GM12892 (cell line): ENCODE measurements at places on chromosomes 3 and 15.

DNA sequence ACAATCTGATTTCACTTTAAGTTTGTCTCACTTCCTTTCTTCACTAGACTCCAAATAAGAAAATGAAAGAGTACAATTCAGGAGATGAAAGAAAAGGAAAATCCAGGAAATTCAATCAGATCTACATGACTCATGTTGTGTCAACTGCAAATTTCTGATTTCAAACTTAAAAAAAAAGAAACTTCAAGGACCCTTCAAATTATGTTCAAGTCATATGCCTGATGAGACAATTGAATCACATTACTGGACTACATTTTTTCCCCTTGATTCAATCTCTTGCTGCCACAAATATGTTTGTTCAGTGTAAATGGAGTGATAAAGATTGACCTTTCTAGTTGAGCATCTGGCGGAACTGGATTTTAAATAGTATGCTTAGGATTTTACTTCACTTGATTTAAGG lies 37.4 kb downstream of the FRMD5 start:
- DNase-seq = no peak

GRCh38 chr3:171704814-171705213 lies 105.5 kb downstream of the PLD1 start:
- no peak for DNase-seq

- DNase-seq = no peak
Observed at GRCh38 chr15:86915811-86916331, 836.2 kb downstream of the AGBL1 start.

DNA sequence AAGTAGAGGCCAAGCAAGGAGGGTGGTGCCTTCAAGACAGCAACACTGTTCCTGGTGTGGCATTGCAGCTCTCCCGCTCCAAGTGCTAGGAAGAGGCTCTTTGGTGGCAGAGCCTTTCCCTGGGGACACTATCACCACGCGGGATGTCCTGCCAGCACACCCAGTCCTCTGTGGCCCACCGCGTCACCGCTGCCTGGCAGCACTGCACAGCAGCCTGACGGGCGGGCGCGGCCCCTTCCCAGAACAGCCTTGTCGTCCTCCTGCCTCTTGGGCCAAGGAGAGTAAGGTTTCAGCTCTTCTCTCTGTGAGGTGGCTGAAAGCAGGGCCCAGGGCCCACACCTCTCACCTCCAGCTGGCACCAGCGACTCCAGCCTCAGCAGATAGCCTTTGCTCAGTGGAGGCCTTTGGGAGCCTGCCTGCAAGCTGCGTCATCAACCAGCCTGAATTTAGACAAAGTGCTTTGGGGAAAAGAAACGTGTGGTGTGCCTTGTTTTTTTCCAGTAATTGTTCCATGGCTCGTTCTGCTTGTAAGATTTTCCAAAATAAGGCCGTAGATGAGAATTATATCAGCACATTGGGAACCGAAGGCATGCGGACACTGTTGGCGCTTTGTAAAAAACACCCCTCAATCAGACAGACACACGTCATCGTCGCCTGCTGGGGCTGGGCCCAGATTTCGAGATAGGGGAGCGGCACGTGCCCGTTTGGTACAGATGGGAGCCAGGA lies 65.0 kb downstream of the AAGAB start:
- no peak for DNase-seq

DNA sequence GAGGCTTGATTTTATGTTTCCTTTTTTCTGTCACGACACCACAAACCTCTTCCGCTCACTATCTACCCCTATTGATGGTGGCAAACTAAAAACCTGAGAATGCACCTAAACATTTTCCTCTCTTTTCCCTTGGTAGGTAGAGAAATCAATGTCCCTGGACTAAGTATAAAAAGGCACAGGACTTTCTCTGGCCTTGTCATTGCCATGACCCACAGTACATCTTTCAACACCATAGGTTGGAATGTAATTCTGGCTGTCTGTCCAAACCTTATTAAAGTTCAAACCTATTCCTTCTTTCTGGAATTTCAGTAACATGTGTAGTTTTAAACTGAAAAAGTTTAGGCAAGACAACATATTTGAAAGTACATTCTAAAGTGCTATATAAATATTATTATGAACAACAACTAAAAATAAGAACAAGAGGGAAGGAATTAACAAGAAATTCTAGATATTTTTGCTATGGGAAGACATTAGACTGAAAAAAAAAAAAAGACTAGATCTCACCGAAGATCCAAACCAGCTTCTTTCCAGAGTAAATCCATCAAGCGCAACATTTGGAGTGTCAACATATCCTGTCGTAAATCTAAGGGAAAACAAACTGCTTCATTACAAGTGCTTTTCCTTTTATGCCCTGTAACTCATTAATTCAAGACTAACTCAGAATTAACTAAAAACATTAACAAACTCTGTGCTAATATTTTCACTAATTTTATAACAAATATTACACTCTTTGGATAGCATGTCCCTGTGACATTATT lies 73.1 kb downstream of the FAIM start:
- DNase-seq = no peak

- no peak for DNase-seq
Observed at GRCh38 chr3:16252243-16252978, 12.3 kb downstream of the DPH3 start.

- no peak for DNase-seq
Observed at GRCh38 chr15:88315221-88315878, 58.8 kb upstream of the NTRK3 start.

GRCh38 chr3:7209098-7209497 lies 348.2 kb downstream of the GRM7 start:
- DNase-seq = no peak

DNA sequence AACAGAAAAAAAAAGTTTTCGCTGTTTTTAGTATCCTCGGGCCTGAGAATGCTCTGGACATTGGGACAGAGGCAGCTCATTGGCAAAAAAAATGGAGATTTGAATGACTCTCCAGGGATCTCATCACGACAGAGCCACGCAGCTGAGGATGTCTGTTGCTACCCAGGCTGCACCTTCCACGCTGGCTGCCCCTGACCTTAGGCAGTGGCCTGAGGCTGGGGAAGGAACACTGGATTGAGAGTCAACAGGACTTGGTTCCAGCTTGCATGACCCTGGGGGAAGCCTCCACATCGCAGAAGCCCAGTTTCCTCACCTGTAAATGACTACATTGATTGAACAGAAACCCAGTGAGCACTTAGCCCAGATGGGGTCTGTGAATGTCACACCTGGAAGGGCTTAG lies 8.7 kb upstream of the ACSBG1 start:
- no peak for DNase-seq

DNA sequence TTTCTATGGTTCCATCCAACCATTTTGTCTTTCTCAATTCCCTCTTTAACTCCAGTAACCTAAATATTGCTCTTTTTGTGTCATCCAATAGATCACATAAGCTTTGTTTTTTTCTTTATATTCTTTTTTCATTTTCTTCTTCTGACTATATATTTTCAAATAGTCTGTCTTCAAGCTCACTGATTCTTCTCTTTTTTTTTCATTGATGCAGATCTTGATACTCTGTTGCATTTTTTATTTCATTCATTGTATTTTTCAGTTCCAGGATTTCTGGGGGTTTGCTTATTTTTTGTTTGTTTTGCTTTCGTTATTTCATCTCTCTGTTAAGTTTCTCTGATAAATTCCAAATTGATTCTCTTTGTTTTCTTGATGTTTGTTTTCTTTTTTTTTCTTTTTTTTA lies 36.2 kb downstream of the CLDN1 start:
- no peak for DNase-seq

DNA sequence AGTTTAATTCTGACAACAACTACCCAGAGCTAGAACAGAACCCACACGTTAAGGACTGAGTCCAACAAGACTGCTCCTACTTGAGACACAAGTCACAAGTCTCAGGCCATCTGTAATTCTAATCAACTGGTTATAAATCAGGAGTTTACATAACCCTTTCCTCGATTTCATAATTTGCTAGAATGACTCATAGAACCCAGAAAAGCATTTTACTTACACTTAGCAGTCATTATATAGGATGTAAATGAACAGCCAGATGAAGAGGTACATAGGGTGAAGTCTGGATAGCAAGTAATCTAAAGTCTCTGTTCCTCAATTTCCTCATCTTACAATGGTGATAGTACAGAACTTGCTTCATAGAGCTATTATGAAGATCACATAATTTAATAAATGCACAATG lies 1018.2 kb downstream of the DIPK2A start:
- DNase-seq = no peak

GRCh38 chr3:191136347-191136746 lies 62.7 kb upstream of the OSTN start:
- DNase-seq = no peak

DNA sequence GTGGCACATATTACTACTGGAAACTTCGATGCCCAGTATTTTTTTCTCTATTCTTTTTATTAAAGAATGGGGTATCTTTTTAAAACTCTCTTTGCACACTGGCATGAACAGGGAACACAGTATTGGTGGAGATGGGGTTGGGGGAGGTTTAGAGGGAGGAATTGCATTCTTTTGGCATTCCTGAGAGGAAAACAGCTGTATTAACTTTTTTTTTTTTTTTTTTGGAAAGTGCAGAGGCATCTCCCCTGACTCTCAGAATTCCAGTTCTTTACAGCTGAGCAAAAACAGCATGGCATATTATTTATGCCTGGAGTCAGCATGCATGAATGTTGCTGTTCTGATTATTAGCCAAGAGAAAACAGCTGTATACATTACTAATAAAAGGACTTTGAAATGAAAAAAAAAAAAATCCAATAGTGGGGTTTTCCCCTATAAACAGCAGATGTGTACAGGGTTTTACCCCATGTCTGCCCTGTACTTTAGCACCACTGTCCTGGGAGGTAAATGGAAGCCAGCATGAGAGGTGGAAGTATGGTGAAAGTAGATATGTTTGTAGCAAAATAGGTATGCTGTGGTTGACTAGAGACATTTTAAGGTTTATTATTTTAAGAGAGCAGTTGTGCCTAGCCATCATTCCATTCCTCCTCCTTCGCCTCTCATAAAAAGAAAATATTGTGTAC lies 132.2 kb downstream of the FNDC3B start:
- no peak for DNase-seq

DNA sequence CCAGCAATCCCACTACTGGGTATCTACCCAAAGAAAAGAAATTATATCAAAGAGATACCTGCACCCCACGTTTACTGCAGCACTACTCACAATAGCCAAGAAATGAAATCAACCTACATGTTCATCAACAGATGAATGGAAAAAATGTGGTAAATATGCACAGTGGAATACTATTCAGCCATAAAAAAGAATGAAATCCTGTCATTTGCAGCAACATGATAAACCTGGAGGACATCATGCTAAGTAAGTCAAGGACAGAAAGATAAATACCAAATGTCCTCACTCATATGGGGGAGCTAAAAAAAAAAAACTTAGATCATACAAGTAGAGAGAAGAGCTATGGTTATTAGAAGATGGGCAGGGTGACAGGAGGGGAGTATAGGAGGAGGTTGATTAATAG lies 9.1 kb downstream of the ZBTB11 start:
- no peak for DNase-seq

DNA sequence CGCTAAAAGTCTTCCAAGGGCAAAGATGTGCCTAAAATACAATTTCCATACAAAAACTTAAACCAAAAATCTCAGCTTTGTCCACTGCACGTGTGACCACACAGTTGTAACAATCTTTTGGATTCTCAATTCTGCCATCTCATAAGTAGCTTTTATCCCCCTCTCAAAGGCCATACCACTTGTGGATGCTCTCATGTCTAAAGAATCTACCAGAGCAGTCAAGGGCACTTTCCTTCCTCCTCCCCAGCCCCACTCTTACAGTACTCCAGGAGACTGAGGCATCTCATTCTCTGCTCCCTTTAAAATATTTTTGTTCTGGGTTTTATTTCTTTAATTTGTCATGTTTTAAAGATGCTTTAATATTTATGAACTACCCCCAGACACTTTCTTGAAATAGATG lies 102.3 kb upstream of the PFN2 start:
- DNase-seq = no peak

DNA sequence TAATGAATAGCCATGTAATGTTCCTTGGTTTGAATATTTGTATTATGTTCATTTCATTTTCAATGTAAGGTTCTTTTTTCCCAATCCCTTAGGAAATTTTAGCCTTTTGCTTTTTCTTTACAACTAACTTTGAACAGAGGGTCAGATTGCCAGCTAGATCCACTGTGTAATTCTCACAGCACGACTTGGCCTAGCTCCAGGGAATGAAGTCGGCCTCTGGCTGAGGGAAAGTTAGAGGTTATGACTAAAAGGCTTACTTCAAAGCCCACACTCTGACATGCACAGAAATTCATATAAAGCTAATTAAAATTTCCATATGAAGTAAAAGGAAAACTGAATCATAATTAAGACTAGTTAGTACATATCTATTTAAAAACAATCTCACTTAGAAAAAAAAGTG lies 38.7 kb downstream of the ROBO1 start:
- DNase-seq = no peak

DNA sequence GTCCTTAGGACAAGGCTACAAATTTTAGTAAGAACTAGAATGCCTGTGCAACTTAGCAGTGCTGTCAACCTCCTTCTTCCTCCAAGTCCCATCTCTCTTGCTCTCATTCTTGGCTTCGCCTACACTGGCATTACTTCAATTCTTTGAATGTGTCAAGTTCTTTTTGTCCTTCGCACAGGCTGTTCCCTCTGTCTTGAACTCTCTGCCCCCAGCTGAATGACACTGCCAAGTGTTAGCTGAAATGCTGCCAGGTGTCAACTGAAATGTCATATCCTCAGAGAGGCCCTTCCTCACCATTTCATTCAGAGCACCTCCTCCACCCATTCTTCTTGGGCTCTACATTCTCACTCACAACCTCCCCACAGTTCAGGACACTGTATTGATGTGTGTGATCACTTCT lies 48.8 kb upstream of the PSMD6 start:
- no peak for DNase-seq

- no peak for DNase-seq
Observed at GRCh38 chr15:40582726-40583246, 11.3 kb upstream of the KNL1 start.

- no peak for DNase-seq
Observed at GRCh38 chr3:137103739-137104138, 146.0 kb downstream of the IL20RB start.

GRCh38 chr15:45166834-45167630 lies 20.7 kb downstream of the SHF start:
- peak; percentile 90 for DNase-seq

- DNase-seq = no peak
Observed at GRCh38 chr3:172312001-172312400, 136.3 kb downstream of the GHSR start.

GRCh38 chr3:3783210-3783609 lies 16.0 kb upstream of the LRRN1 start:
- no peak for DNase-seq

GRCh38 chr15:94233441-94233840 lies 2.1 kb downstream of the MCTP2 start:
- no peak for DNase-seq

DNA sequence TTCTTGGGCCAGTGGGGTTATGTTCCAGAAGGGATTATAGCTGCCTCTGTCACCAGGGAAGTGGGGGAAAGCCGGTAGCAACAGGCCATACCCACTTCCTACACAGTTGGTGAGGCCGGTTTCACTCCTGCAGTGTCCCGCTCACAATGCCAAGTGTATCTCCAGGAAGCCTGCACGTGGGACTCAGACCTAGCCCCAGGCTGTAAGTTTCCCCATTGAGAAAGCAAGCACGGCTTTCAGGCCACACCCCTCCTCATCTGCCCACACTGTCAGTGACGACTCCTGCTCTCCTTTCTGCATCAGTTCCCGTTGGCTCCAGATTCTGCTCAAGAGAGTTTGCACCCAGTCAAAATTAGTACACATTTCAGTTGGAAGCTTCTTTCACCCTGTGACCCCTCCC lies 51.6 kb upstream of the CPOX start:
- no peak for DNase-seq
